ENCODE measurements at places on chromosomes 7 and 10.

GRCh38 chr10:50410066-50410811 is 158.9 kb upstream of the ASAH2 start:
- DNase-seq: no peak

DNA sequence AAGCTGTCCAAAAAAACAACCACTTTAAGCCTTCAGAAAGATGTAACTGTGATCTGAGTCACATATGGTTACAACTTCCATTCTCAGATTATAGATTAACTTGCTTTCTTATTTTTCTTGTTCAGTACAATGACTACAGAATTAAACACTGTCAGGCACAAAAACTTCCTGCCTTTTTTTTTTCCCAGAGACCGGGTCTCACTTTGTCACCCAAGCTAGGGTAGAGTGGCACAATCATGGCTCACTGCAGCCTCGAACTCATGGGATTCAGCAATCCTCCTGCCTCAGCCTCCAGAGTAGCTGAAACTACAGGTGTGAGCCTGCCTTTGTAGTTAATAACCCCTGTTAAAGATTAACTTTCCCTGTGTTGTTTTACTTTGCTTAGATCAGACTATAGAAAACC is 163.2 kb downstream of the AVL9 start:
- DNase-seq: no peak

GRCh38 chr7:36916619-36917018 is 192.3 kb upstream of the AOAH start:
- DNase-seq: no peak

DNA sequence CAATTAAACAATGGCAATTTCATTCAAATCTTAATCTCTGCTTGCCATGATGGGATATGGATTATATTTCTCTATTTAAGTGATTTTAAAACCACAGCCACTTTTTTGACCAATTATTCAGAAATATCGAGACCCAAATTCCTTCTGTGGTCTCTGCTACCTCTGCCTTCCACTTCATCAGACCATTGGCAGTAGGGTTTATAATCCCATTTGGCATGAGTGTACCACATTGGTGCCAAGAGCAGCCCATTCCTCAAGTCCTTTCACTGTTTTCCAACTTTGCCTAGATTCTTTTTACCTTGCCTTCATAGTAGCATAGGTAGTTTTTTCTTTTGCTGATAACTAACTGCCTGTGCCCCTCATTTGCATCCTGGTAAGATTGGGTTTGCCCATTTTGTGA is 319.9 kb downstream of the ARL4A start:
- DNase-seq: no peak

- DNase-seq: no peak
Observed at GRCh38 chr7:129591868-129592267, 19.7 kb upstream of the NRF1 start.

- no peak for DNase-seq
Observed at GRCh38 chr7:90595801-90596670, at the start of gene CDK14. Gene CDK14 (plus strand): TSS chr7:90596321. CDS start chr7:90596628, 307 bp downstream.
